Fibroblast of lung (primary cell): ENCODE measurements at places on chromosomes 7 and 10. TPM values are rescaled to one million over a fixed set of nuclear protein-coding genes. Genes with fewer than 3 reads are reported as not detected.

STEAP4 gene
- 0.26 and 0.99 TPM in 2 replicates for total RNA-seq

RP9 gene
- 9.2 and 19.2 TPM in 2 replicates for total RNA-seq

SLC13A1 gene
- not detected in 2 replicates for total RNA-seq

PRLHR gene
- total RNA-seq = not detected in 2 replicates

H2BK1 gene
- total RNA-seq = not detected in 2 replicates

FGFBP3 gene
- 0.26 and 0.50 TPM in 2 replicates for total RNA-seq

UTF1 gene
- total RNA-seq = not detected in 2 replicates

DYNC1I1 gene
- under 0.01 and 0.17 TPM in 2 replicates for total RNA-seq

DENND2A gene
- total RNA-seq = 39.0 and 40.8 TPM in 2 replicates

STRIP2 gene
- total RNA-seq = 4.9 and 10.9 TPM in 2 replicates

HOXA4 gene
- 0.33 and 0.51 TPM in 2 replicates for total RNA-seq

STEAP2 gene
- total RNA-seq = 26.3 and 29.8 TPM in 2 replicates

MMP21 gene
- 0.17 and 0.26 TPM in 2 replicates for total RNA-seq

STEAP1 gene
- 60.9 and 69.9 TPM in 2 replicates for total RNA-seq

WEE2 gene
- not detected in 2 replicates for total RNA-seq

TUBB8 gene
- not detected in 2 replicates for total RNA-seq

NXPH1 gene
- total RNA-seq = not detected in 2 replicates

SFTPA1 gene
- total RNA-seq = not detected in 2 replicates

SPDYE16 gene
- total RNA-seq = 0.17 and 0.51 TPM in 2 replicates

EZH2 gene
- total RNA-seq = 6.7 and 7.1 TPM in 2 replicates

ANKRD61 gene
- total RNA-seq = 0.17 and 0.26 TPM in 2 replicates

CPA2 gene
- under 0.01 TPM in 1 of 2 replicates, not detected in the other for total RNA-seq
